Activated CD8-positive, alpha-beta memory T cell treated with anti-CD3 and anti-CD28 coated beads for 36 hours (primary cell): ENCODE measurements at places on chromosomes 3 and 15. TPM values are rescaled to one million over a fixed set of nuclear protein-coding genes. Genes with fewer than 3 reads are reported as not detected.

LRTM1 gene
- not detected for total RNA-seq

ARPP21 gene
- total RNA-seq = not detected

CCK gene
- not detected for total RNA-seq

TYRO3 gene
- 1.8 TPM for total RNA-seq

PROK2 gene
- 0.42 TPM for total RNA-seq

ZNF774 gene
- total RNA-seq = 1.0 TPM

DNAJC19 gene
- 76.9 TPM for total RNA-seq

TUSC7 gene
- not detected for total RNA-seq

CPEB1 gene
- 0.55 TPM for total RNA-seq

ARNT2 gene
- total RNA-seq = not detected
